Motor neuron (in vitro differentiated cells): ENCODE measurements at places on chromosomes 1 and 21. TPM values are rescaled to one million over a fixed set of nuclear protein-coding genes. Genes with fewer than 3 reads are reported as not detected.
A peak's percentile ranks its signal among the peaks of the same experiment; 100 is the strongest.

- ATAC-seq = no peak
Measured at GRCh38 chr1:39266269-39266668, 61.8 kb downstream of the MACF1 start.

GRCh38 chr1:210367566-210367965, 38.9 kb downstream of the HHAT start:
- ATAC-seq = no peak

- peak; percentile 99 for ATAC-seq
Measured at GRCh38 chr1:10755970-10756521, 40.4 kb downstream of the CASZ1 start.

GALNT2 gene
- 35.9 and 38.7 TPM in 2 replicates for total RNA-seq
